NCI-H1436 (cell line): ENCODE measurements at places on chromosomes 4 and X.

- no peak for DNase-seq
Observed at GRCh38 chr4:11341337-11342043, 87.2 kb downstream of the HS3ST1 start.

DNA sequence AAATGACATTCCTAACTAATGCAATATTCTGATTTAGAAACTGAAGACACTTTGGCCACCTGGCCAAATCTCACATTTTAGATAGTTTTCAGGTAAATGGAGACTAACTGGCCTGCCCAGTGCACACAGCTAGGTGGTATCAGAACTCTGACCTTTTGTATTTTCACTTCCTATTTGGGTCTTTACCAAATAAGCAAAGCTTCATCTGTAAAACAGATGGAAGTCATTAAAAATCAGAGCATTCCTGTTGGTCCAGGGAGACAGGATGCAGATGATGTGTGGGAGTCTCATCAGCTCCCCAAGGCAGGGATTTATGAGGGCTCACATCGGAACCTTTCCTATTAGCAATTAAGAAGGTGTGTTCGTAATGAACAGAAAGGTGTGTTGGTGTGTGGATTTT, 57.7 kb downstream of the ARHGAP10 start:
- DNase-seq, result no peak

- DNase-seq, result no peak
Observed at GRCh38 chr4:2277956-2278355, 16.0 kb upstream of the MXD4 start.

DNA sequence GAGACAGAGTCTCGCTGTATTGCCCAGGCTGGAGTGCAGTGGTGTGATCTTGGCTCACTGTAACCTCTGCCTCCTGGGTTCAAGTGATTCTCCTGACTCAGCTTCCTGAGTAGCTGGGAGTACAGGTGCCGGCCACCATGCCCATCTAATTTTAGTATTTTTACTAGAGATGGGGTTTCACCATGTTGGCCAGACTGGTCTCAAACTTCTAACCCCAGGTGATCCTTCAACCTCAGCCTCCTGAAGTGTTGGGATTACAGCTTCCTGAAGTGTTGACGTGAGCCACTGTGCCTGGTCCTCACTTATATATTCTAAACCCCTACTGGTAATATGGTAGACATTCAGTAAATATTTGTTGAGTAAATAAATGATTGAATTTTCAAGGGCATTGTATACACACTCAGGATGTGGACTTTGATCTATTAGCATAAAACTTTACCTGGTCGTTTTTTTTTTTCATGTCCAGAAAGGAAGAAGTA, 33.0 kb downstream of the MTHFD2L start:
- DNase-seq, result no peak

- no peak for DNase-seq
Observed at GRCh38 chr4:8262637-8263322, 6.8 kb upstream of the HTRA3 start.

GRCh38 chr4:178387756-178388155, 945.5 kb upstream of the AGA start:
- no peak for DNase-seq

- DNase-seq, result no peak
Observed at GRCh38 chrX:103253608-103254007, 1.3 kb downstream of the TCEAL8 start.

DNA sequence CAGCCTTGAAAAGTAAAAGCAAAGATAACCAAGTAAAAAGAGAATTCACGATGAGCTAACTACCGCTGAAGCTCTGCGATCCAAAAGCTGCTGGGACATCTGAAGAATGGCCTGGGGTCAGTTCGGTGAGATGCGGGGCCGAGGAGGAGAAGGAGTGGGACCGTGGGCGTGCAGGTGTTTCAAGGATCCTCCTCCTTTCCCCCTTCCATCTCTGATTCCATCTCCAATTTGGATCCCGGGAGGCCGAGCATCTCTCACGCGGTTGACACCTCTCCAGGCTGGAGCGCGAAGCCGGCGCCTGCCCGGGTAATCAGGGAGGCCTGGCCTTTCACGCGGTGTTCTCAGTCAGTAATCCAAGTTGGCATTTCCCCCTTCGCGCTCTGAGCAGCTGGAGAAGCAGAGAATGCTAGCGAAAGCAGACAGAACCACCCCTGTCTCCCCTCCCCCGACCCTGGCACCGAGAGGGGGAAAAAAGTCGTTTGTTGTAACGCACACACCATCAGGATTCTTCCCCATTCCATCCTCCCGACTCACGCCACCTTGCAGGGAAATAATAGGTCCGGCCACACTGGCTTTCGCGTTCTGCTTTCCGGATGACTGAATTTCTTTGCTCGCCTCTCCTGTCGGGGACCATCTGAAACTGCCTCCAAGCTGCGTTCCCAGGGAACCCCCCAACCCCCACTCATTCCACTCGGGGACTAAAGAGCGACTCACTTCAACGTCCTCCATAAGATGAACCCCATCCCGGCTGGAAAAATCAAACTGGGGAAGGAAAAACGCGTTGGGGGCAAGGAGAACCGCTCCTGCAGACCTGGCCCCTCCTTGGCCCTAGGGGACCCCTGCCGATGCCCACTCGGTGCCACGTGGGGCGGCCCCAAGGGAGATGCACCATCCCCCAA, 6.5 kb downstream of the NEUROG2 start:
- DNase-seq, result peak; percentile 19

GRCh38 chr4:44583393-44583792, 68.0 kb downstream of the YIPF7 start:
- no peak for DNase-seq

- no peak for DNase-seq
Observed at GRCh38 chrX:154029439-154029838, 9.7 kb upstream of the IRAK1 start.

- no peak for DNase-seq
Observed at GRCh38 chr4:146857298-146857697, 88.4 kb downstream of the TTC29 start.

DNA sequence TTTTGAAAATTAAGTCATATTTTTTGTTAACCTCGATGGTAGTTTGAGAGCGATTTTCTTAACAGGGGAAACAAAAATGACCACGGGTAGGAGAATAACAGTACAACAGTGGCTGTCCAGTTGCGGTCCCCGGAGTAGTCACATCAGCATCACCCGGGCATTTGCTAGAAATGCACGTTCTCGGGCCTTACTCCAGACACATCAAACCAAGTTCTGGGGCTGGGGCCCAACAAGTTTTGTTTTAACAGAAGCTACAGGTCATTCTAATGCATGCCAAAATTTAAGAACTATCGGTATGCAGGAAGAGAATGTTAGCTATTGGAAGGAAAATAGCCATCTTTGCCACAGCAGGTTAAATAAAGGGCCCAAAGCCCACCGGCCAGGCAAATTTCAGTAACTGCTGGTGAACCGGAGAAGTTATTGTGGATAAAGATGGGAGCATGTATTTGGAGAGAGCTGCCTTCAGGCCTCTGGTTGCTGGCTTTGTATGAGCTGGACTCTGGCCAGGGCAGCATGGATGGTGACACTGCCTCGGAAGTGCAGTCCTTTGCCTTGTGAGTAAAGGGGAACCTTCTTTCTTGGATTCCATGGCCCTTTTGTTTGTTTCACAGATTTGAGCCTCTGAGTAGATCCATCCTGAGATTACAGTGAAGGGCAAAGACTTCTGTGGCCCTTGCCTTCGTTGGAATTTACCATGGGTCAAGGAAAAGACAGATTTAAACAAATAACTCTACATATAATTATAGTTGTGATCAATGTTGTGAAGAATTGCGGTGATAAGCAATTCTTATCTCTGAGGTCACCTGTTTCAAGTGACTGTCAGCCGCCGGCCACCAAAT, 62.1 kb downstream of the TBC1D14 start:
- DNase-seq, result no peak

DNA sequence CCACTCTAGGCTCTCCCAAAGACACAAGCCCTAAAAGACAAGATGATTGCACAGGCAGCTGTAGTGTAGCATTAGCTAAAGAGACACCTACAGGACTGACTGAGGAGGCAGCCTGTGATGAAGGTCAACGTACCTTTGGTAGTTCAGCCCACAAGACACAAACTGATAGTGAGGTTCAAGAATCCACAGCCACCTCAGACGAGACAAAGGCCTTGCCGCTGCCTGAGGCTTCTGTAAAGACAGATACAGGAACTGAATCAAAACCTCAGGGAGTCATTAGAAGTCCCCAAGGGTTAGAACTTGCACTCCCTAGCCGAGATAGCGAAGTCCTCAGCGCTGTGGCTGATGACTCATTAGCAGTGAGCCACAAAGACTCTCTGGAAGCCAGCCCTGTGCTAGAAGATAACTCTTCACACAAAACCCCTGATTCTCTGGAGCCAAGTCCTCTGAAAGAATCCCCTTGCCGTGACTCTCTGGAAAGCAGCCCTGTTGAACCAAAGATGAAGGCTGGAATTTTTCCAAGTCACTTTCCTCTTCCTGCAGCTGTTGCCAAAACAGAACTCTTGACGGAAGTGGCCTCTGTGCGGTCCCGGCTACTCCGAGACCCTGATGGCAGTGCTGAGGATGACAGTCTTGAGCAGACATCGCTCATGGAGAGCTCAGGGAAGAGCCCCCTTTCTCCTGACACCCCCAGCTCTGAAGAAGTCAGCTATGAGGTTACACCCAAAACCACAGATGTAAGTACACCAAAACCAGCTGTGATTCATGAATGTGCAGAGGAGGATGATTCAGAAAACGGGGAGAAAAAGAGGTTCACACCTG, 306.3 kb downstream of the ANK2 start:
- peak; percentile 47 for DNase-seq

DNA sequence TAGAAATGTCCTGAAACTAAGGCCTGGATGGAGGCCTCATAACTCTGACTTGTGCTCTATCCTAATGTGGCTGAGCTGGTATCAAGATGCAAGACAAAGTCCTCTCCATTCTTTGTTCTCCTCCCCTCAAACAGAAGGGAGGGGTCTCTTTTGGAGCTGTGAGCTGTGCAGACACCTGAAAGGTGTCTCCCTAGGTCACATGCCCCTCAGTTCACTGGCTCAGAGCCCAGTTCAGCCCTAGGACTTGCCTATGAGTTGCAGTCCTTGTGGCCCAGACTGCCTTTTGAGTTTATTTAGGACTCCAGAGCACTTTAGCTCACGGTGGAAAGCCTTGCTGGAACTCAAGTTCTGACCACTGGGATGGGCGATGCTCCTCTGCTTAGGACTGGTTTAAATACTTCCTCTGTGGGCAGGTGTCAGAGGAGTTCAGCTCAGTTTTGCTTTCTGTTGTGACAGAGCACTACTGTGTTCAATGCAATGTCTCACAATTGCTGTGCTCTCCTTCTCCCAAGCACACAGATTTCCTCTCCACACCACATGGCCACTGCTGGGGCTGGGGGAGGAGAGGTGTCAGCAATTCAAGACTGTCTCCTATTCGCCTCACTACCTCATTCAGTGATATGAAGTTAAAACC, 84.8 kb upstream of the ZNF827 start:
- DNase-seq, result no peak

GRCh38 chr4:175443547-175443946, 368.5 kb downstream of the GPM6A start:
- no peak for DNase-seq

- DNase-seq, result no peak
Observed at GRCh38 chr4:185261946-185262345, 52.5 kb downstream of the SNX25 start.

GRCh38 chrX:45760187-45760742, 559.6 kb upstream of the DIPK2B start:
- DNase-seq, result no peak

DNA sequence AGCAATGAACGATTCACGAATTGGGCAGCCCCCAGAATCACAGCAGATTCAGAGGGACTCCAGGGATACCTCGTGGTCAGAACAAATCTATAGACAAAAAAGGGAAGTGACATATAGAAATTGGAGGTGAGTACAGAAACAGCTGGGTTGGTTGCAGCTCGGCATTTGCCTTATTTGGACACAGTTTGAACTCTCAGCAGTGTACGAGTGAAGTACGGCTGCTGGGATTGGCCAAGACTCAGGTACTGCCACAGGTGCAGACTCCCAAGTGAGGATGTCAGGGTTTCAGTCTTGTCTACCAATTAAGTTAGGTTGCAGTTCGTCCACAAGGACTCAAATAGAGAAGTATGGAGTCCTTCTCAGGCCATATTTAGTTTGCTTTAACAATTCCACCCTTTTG, 28.2 kb downstream of the HTT-AS start:
- no peak for DNase-seq

DNA sequence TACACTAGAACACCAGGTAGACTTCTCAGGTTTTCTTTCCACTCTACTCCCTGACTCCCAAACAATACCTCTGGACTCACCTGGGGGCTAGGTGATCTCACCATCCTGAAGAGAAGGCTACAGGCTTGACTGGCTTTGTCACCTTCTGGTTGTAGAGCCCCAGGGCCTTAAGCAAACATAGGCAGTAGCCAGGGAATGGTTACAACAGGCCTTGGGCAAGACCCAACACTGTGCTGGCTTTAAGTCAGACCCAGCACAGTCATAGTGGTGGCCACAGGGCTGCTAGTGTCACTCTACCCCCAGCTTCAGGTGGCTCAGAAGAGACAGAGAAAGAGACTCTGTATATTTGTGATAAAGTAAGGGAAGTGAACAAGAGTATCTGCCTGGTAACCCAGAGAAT, 118.1 kb upstream of the EMCN start:
- no peak for DNase-seq

DNA sequence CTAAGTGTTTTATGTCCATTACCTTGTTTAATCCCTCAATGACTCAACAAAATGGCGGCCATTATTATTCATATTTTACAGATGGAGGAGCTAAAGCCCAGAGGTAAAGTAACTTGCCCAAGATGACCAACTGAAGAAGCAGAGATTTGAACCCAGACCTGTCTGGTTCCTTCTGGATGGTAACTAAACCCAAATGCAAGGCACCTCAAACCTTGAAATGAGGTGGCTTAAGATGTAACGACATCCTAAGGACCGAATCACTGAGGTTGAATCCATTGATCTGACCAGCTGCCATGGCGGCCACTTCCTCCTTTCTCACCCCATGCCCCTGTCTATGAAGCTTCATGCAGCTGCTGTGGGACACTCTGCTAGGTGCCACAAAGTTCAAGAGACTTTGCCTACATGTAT, 932 bp downstream of the TLR10 start:
- no peak for DNase-seq

DNA sequence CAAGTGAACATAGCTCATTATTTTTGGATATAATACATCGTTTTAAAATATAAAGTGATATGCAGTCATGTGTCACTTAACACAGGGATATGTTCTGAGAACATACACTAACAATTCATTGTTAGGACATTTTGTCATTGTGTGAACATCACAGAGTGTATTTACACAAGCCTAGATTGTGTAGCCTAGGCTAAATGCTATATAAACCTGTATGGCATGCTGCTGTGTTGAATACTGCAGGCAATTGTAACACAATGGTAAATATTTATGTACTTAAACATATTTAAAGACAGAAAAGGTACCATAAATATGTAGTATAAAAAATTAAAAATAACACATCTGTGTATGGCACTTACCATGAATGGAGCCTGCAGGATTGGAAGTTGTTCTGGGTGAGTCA, 44.9 kb upstream of the GPRIN3 start:
- DNase-seq, result no peak

GRCh38 chr4:77015390-77015789, 60.4 kb downstream of the CCNI start:
- no peak for DNase-seq

- no peak for DNase-seq
Observed at GRCh38 chr4:792626-793092, 33.3 kb downstream of the CPLX1 start.
